ENCODE measurements at places on chromosomes 2 and 18.

DNA sequence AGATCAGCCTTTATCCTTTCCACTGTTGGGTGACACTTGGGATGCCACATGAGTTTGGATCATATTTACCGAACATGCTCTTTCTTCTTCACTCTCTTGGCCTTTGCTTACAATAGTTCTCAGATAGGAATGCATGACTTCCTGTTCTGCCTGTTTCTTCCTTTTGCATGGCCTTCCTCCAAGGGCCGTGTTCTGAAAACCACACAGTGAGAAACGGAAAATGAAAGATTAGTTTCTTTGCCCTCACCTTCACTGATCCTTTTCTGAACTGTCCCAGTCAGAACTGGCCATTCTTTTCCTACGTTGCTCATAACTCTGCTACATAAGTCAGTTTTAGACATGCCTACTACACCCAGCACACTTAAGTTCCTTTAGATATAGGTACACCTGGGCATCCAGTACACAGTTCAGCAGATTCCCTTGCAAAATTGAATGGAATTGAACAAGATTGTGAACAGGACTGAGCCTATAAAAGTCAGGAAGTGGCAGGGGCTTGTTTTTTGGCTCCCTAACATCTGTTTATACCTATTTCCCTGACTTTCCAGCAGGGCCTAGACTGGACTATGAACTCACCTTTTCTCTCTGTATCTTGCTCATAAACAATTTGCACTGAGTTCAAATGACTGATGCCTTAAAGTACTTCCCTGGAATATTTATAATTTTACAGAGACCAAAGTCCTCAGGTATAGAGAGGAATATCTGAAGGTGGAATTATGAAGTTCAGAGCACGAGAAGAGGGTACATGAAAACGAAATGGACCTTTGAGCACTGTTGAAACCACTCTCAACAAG lies 186.4 kb upstream of the ST6GAL2 start:
- no peak for DNase-seq

- DNase-seq: no peak
Observed at GRCh38 chr2:80461505-80462197, 157.1 kb upstream of the LRRTM1 start.

- DNase-seq: no peak
Observed at GRCh38 chr2:173760553-173760952, 204.6 kb downstream of the SP3 start.

GRCh38 chr18:13433685-13434084 lies 215.1 kb downstream of the LDLRAD4 start:
- no peak for DNase-seq
